ENCODE measurements at places on chromosomes 3 and 15.

DNA sequence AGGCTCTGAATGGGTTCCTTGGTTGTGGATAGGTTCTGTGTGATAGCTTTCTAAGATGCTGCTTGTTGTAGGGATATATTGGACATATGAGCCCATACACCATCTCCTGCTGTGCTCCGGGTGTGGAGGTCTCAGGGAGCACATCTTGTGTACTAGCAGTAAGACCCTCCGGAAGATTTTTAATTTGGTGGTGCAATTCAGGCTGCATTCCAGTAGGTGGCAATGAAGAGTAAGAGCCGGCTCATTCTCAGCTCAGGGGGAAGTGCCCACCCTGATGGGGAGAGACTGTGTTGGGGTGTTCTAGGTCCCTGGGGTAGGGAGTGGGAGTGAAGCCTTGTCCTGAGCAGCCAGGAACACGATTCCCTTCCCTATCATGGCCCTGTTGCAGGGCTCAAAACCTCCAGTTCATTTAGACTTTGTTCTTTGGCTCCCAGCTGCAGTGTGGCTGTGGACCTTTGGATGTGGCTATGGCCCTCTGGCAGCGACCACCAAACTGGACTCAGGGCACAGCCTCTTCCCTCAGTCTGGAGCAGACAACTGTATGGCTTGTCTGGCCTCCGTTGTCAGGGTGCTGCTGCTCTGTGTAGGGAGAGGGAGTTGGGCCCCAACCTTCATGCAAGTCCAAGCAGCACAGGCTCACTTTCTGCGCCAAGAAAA is 104.7 kb downstream of the UNC13C start:
- DNase-seq, result no peak

- no peak for DNase-seq
Observed at GRCh38 chr3:55692957-55693558, 206.0 kb upstream of the WNT5A start.

DNA sequence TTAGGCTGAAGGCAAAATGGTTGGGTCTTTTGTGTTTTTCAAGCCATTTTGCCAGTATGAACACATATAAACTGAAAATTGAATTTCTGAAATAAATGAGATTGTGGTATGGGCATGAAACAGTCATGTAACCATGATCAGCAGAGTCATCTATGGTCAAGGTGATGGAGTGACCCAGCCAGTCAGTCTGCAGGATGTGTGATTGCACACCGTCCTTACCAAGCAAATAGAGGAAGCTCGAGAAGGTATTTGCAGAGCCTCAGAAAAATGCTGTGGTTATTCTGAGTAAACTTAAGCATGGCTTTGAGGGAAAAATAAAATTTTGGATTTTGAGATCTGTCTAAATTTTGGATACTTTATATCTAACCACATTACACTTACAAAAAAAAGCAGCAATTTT is 95.9 kb upstream of the RNF7 start:
- no peak for DNase-seq

- no peak for DNase-seq
Observed at GRCh38 chr3:56205406-56205805, 262.9 kb downstream of the ERC2 start.

Data from stimulated activated CD8-positive, alpha-beta memory T cell treated with anti-CD3 and anti-CD28 coated beads, Interleukin-7, amount 100 ng/mL, for 24 hours (primary cell).